GM23248 (cell line): ENCODE measurements at places on chromosomes 7 and 10. TPM values are rescaled to one million over a fixed set of nuclear protein-coding genes. Genes with fewer than 3 reads are reported as not detected.

DNA sequence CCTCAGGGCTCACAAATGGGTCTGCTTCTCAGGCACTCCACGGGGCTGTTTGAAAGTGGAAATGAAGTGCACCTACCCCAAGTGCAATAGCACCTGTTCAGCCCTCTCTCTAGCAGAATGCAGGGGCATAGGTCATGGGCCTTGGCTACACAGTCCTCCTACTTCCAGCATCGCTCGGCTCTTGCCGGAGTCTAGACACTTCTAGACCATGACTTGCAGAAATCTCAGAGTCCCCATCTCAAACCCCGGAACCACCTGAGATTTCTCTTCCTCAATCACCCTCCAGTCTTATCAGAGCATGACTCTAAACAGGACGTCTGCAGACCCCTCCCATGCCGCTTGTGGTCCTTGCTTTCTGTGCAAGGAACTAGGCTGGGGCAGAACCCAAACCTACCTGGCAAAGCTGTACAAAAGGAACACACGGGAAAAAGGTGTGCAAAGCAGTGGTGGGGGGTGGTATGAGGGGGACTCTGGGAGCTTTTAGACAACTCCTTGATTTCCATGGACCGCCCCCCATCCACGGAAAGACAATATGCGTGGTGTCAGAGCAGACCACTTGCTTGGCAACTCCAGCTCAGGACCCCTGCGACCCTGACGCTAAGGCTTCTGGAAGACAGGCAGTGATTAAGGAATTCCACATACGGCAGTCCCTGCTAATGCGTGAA is 13.8 kb downstream of the TMEM273 start:
- no peak for DNase-seq
- no peaks in the 10 kb centered on the region for H3K36me3 ChIP-seq
- no peak overlapping the region for H3K27ac ChIP-seq
- no peaks in the 10 kb centered on the region for H3K27me3 ChIP-seq
- H3K4me3 ChIP-seq: no peak overlapping the region
- peaks cover 13% of the 10 kb centered on the region for H3K4me1 ChIP-seq

DNA sequence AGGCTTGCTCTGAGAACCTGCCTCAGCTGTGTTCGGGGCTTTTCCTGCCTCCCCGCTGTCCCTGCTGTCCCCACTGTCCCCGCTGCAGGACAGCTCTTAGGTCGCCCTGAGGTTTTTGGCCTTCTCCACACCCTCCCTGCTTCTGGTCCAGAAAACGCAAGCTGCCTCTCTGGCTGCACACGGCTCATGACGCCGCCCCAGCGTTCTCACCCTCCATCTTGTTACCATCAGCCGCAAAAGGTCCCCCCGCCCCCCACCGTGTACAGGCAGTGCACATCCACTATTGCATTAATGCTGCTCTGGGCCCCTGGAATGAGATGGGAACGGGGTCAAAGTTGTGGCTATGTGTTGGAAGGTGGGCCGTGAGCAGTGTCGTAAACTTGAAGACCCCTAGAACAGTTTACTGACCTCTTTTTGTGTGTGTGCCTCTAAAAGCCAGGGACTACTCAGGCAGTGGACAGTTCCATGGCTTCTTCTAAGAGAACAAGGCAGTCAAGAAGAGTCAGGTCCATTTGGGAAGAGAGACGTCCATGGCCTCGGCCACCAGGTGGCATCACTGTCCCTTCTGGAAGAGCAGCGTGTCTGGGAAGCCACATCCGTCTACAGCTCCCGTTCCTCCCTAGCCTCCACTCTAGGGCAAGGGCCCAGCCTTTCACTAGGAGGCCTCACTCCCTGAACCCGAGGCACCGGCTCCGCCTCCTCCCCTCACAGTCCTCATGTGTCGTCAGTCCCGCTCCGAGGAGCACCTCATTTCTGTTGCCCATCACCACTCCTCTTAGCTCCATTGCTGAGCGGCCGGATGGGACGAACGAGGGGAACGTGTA is 38.5 kb upstream of the MKRN1 start:
- DNase-seq: peak; percentile 95
- H3K4me3 ChIP-seq: no peak overlapping the region
- no peaks in the 10 kb centered on the region for H3K4me1 ChIP-seq
- H3K27me3 ChIP-seq: no peaks in the 10 kb centered on the region

AS3MT gene
- 1.3 and 2.3 TPM in 2 replicates for total RNA-seq

GRCh38 chr7:79734181-79734580 is 280.7 kb upstream of the MAGI2 start:
- no peaks in the 10 kb centered on the region for H3K27me3 ChIP-seq
- H3K36me3 ChIP-seq: no peaks in the 10 kb centered on the region
- H3K4me1 ChIP-seq: no peaks in the 10 kb centered on the region
- no peak overlapping the region for H3K27ac ChIP-seq

- peaks cover 12% of the 10 kb centered on the region; the same call in 1 of the 2 replicates for H3K27me3 ChIP-seq
- H3K36me3 ChIP-seq: no peaks in the 10 kb centered on the region
- H3K4me1 ChIP-seq: no peaks in the 10 kb centered on the region
- no peak overlapping the region for H3K4me3 ChIP-seq
- DNase-seq: no peak
- no peak overlapping the region for H3K27ac ChIP-seq
Observed at GRCh38 chr10:117107238-117107637, 30.8 kb downstream of the VAX1 start.

AMPH gene
- total RNA-seq: 1.9 and 3.1 TPM in 2 replicates

SH2D4B gene
- total RNA-seq: not detected in 2 replicates

DNA sequence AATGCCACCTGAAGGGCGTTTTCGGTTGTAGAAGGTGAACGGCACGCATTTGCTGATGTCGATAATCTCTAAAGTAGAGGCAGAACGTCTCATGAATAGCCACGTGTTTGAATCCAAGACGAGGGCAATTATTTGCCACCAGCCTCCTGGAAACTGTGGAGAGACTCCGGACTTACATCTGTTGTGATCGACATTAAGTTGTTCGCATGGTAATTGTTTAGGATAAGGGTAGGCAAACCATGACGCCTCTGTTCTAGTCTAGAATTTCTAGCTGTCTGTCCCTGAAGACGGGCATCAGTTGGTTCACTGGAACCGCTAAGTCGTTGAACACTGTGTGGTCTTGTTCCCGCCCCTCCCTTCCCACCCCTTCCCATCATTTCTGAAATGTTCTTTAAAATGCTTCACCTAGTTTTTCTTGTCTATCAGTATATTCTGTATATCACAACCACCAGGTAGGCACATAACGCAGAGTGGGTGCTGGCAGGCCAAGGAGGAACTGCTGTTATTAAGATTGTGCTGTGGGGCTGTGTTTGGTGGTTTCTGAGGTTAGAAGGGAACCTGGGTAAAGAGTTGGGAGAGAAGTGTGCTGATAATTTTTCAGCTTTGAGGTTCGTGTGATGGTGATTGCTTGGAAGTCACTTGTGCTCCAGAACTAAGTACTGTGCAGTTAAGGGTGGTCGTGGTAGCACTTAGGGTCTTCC is 1.2 kb downstream of the UBE3C start:
- peak overlapping the region; percentile 75 for H3K27ac ChIP-seq
- no peaks in the 10 kb centered on the region for H3K27me3 ChIP-seq
- DNase-seq: peak; percentile 46
- peaks cover 19% of the 10 kb centered on the region; the same call in 1 of the 2 replicates for H3K4me1 ChIP-seq

GRCh38 chr7:111855161-111855841 is 293.0 kb upstream of the IMMP2L start:
- H3K27me3 ChIP-seq: no peaks in the 10 kb centered on the region
- no peaks in the 10 kb centered on the region for H3K36me3 ChIP-seq
- H3K27ac ChIP-seq: no peak overlapping the region

DNA sequence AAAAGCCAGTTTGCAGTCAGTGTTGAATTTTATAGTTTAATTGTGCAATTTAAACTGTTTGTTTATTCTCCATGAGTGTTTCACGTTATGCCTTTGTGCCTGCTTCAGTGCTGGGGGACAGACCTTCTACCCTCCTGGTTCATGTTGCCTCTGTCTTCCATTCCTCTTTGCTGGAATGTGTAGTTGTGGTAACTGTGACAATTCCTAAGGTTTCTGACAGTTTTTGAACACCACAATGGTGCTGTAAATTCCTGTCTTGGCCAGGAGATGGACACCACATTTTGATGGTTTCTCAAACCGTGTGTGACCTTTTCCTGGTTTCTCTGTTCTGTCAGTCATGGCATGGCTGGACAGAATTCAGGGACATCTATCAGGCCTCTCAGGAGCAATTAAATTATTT is 201.7 kb downstream of the BICC1 start:
- 0 out of 2 replicates have a peak, but pooled peaks cover 4% of the 10 kb centered on the region for H3K36me3 ChIP-seq
- no peaks in the 10 kb centered on the region for H3K27me3 ChIP-seq
- DNase-seq: no peak
- H3K27ac ChIP-seq: no peak overlapping the region
- H3K4me1 ChIP-seq: peaks cover 18% of the 10 kb centered on the region

GRCh38 chr10:116132780-116133399 is 140.1 kb downstream of the GFRA1 start:
- no peak overlapping the region for H3K27ac ChIP-seq
- H3K4me3 ChIP-seq: no peak overlapping the region
- no peak for DNase-seq
- 0 out of 2 replicates have a peak, but pooled peaks cover 9% of the 10 kb centered on the region for H3K27me3 ChIP-seq
- H3K36me3 ChIP-seq: no peaks in the 10 kb centered on the region
- H3K4me1 ChIP-seq: no peaks in the 10 kb centered on the region

DNA sequence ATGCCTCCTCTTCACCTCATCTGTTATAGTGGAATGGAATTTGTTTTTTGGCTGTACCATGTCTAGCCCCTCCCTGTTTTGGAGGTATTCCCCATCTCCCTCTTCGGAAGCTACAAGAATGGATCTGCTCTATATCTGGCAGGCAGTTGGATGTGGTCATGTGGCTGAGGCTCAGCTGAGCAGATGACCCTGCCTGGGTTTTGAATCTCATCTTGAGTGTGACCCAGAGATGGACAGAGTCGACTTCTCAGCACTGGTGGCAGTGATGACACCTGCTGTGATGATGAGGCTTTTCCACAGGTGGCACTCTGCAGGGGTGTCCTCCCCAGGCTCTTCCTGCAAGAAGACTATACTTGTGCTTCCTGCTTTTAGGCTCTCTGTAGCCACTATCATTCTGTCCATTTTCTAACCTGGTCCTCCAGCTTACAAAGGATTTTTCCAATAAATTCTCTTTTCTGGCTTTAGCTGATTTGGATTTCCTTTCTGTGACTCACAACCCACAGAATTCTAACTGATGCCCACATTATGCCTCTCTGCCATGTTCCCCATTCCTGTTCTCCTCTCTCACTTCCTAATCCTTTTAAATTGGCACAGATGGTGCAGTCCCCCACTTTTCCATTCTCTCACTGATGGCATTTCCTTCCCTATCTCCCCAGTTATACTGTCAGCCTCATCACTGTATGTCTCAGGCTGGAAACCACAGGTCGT is 7.5 kb upstream of the ARHGAP22 start:
- no peak overlapping the region for H3K4me3 ChIP-seq
- peak overlapping the region; percentile 96 for H3K27ac ChIP-seq
- peaks cover 54% of the 10 kb centered on the region for H3K4me1 ChIP-seq
- H3K27me3 ChIP-seq: no peaks in the 10 kb centered on the region

GIMAP8 gene
- total RNA-seq: not detected in 2 replicates

TAS2R41 gene
- total RNA-seq: not detected in 2 replicates

DNA sequence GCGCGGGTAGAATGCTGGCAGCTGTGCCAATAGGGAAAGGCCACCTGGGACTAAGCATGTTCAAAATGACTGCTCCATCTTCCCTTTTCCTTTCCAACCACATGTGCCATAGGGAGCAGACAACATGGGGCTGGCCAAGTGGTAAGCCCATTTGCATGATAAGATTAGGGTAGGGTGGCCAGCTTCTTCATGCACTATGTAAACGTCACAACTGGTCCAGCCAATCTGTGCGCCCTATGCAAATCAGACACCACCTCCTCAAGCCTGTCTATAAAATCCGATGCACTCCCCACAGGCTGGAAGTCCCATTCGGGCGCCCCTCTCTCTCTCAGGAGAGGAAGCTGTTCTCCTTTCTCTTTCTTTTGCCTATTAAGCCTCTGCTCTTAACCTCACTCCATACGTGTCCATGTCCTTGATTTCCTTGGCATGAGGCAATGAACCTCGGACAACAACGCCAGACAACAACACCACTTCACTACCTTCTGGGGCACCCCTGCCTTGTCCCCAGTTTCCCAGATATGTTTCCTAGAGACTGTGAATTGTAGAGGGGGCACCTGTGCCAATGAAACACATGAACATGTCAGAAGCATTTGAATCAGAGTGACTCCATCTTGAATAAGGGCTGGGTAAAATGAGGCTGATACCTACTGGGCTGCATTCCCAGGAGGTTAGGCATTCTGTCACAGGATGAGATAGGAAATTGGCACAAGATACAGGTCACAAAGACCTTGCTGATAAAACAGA is 19.1 kb upstream of the EXOC6 start:
- no peaks in the 10 kb centered on the region for H3K4me1 ChIP-seq
- H3K4me3 ChIP-seq: no peak overlapping the region
- no peak for DNase-seq
- H3K27me3 ChIP-seq: no peaks in the 10 kb centered on the region

HACD1 gene
- 64.0 and 81.3 TPM in 2 replicates for total RNA-seq

CLEC2L gene
- not detected in 2 replicates for total RNA-seq

OR2A42 gene
- 0.25 and 0.32 TPM in 2 replicates for total RNA-seq

- DNase-seq: no peak
- no peaks in the 10 kb centered on the region for H3K4me1 ChIP-seq
- no peak overlapping the region for H3K4me3 ChIP-seq
- H3K27me3 ChIP-seq: no peaks in the 10 kb centered on the region
Observed at GRCh38 chr7:54944179-54944578, 74.6 kb upstream of the EGFR start.

METTL2B gene
- total RNA-seq: 36.5 and 42.5 TPM in 2 replicates

ANKRD2 gene
- not detected in 2 replicates for total RNA-seq

EPDR1 gene
- 1.5 and 5.2 TPM in 2 replicates for total RNA-seq

- peaks cover 6% of the 10 kb centered on the region; the same call in 1 of the 2 replicates for H3K4me1 ChIP-seq
- no peaks in the 10 kb centered on the region for H3K27me3 ChIP-seq
- H3K4me3 ChIP-seq: no peak overlapping the region
- no peak overlapping the region for H3K27ac ChIP-seq
- no peaks in the 10 kb centered on the region for H3K36me3 ChIP-seq
Observed at GRCh38 chr10:59366290-59366689, 3.9 kb upstream of the FAM13C start.

GRCh38 chr7:603152-603951 is 83.7 kb upstream of the PDGFA start:
- no peak for DNase-seq
- no peak overlapping the region for H3K27ac ChIP-seq
- no peaks in the 10 kb centered on the region for H3K36me3 ChIP-seq
- H3K27me3 ChIP-seq: no peaks in the 10 kb centered on the region
- no peaks in the 10 kb centered on the region for H3K4me1 ChIP-seq

- no peaks in the 10 kb centered on the region for H3K4me1 ChIP-seq
- no peak overlapping the region for H3K4me3 ChIP-seq
- no peaks in the 10 kb centered on the region for H3K36me3 ChIP-seq
- no peak overlapping the region for H3K27ac ChIP-seq
- no peaks in the 10 kb centered on the region for H3K27me3 ChIP-seq
- DNase-seq: no peak
Observed at GRCh38 chr10:132429281-132430230, 32.6 kb downstream of the PWWP2B start.

GRCh38 chr10:31582365-31583052 is 263.5 kb downstream of the ZEB1 start:
- peaks cover 8% of the 10 kb centered on the region for H3K4me1 ChIP-seq
- no peak overlapping the region for H3K27ac ChIP-seq
- H3K4me3 ChIP-seq: no peak overlapping the region
- no peaks in the 10 kb centered on the region for H3K36me3 ChIP-seq

GRCh38 chr7:47739301-47739875 is 157.5 kb upstream of the TNS3 start:
- H3K4me3 ChIP-seq: no peak overlapping the region
- no peaks in the 10 kb centered on the region; the same call in 1 of the 2 replicates for H3K27me3 ChIP-seq
- H3K4me1 ChIP-seq: no peaks in the 10 kb centered on the region
- DNase-seq: no peak
- no peak overlapping the region for H3K27ac ChIP-seq

PPP1R17 gene
- not detected in 2 replicates for total RNA-seq

DRGX gene
- not detected in 2 replicates for total RNA-seq

GRCh38 chr10:52391927-52392602 is 78.0 kb downstream of the DKK1 start:
- H3K27ac ChIP-seq: no peak overlapping the region
- no peaks in the 10 kb centered on the region for H3K4me1 ChIP-seq
- DNase-seq: no peak
- no peaks in the 10 kb centered on the region for H3K27me3 ChIP-seq
